ENCODE measurements at places on chromosomes 3 and 15. TPM values are rescaled to one million over a fixed set of nuclear protein-coding genes. Genes with fewer than 3 reads are reported as not detected.

Gene ERICH6
- total RNA-seq = not detected

Gene EPHB3
- 0.63 TPM for total RNA-seq

Gene EEF1AKMT4
- 8.2 TPM for total RNA-seq

Gene CELF6
- 0.62 TPM for total RNA-seq

Gene ELL3
- 2.4 TPM for total RNA-seq

Gene PPM1L
- total RNA-seq = 76.1 TPM

Gene SYNPR
- not detected for total RNA-seq

Gene MEIS2
- 24.3 TPM for total RNA-seq

Gene CTDSPL
- total RNA-seq = 11.2 TPM

Gene EPHA3
- total RNA-seq = 1.5 TPM

Gene FGF12
- 0.71 TPM for total RNA-seq

Gene KLF15
- total RNA-seq = 13.2 TPM

Gene NDN
- 26.3 TPM for total RNA-seq

Gene SLC7A14
- total RNA-seq = not detected

Gene BDH1
- total RNA-seq = 16.0 TPM

Gene GOLGB1
- total RNA-seq = 23.7 TPM

Gene TMEM62
- 7.8 TPM for total RNA-seq

Gene RASSF1
- total RNA-seq = 24.2 TPM

Gene ATP13A4
- total RNA-seq = 0.25 TPM

Gene TEX264
- total RNA-seq = 21.4 TPM

Gene HIGD2B
- not detected for total RNA-seq

Gene TPRA1
- total RNA-seq = 21.2 TPM

Gene PPP4R2
- 51.2 TPM for total RNA-seq

Gene ZNF660
- 0.74 TPM for total RNA-seq

Gene GOLGA6L7
- total RNA-seq = not detected

Gene CNBP
- total RNA-seq = 797 TPM

Gene GOLGA8O
- total RNA-seq = 0.32 TPM

Gene SRP14
- total RNA-seq = 168 TPM

Gene ADGRG7
- total RNA-seq = not detected

Gene REC114
- total RNA-seq = not detected

Gene FETUB
- not detected for total RNA-seq

Gene UROC1
- 0.13 TPM for total RNA-seq

Gene MEGF11
- total RNA-seq = not detected

Gene CFAP44
- 1.4 TPM for total RNA-seq

Gene PLCB2
- total RNA-seq = 4.0 TPM

Data from psoas muscle (tissue), 8 donors.